Stimulated activated CD4-positive, alpha-beta T cell treated with anti-CD3 and anti-CD28 coated beads, Interleukin-1b, Interleukin-23, amount 100 ng/mL, for 24 hours (primary cell): ENCODE measurements at places on chromosomes 4 and X.
A peak's percentile ranks its signal among the peaks of the same experiment; 100 is the strongest.

GRCh38 chrX:74453178-74453577 lies 31.9 kb downstream of the SLC16A2 start:
- no peak for DNase-seq

DNA sequence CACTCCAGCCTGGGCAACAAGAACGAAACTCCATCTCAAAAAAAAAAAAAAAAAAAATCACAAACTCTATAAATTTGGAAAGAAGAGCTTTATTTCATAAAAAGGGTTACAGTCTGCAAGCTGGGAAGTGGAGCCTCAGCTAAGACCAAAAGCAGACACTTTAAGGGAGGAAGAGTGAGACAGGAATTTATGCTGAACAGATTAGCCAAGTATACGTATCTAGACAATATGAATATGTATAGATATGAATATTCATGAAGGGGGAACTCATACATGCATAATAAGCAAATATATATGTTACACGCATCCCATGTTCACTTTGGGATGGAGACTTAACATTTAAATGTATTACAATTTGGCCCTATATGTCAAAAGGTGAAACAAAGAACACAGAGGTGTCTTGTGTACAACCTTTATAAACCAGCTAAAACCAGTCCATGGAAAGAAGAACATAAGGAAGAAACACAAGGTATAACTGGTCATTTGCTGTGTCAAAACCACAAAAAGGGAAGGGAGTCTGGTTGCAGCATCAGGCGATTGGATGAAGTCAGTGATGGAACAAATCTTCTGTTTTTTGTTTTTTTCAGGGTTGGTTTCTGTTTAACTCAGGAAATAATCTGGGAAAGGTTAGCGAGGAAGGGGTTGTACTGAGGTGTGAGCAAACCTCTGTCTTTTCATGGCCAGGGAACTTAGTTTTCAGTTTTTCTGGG lies 130.0 kb upstream of the MAOA start:
- no peak for DNase-seq

DNA sequence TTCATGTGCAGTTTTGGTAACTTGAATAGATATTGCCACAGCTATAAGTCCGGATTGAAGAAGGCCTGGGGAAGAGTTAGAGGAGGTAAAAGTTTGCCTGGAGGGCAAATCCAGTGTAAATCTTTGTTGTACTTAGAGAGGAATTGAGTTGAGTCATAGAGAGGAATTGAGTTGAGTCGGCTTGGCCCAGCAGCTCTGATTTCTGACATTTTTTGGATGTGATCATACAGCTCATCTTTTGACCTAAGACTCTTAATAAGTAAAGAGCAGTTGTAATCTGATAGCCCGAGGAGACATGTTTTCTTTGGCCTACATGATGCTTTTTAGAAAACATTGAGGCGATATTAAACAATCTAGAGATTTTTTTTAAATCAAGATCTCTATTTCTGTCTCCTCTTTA lies 3.9 kb downstream of the KIT start:
- DNase-seq, result no peak

GRCh38 chr4:45931154-45931553 lies 192.7 kb downstream of the GABRG1 start:
- DNase-seq, result no peak

- peak; percentile 24 for DNase-seq
Measured at GRCh38 chr4:2364654-2365053, 53.8 kb downstream of the ZFYVE28 start.

GRCh38 chr4:142718981-142719380 lies 127.1 kb downstream of the INPP4B start:
- no peak for DNase-seq
